ENCODE measurements at places on chromosomes 1 and 21. TPM values are rescaled to one million over a fixed set of nuclear protein-coding genes. Genes with fewer than 3 reads are reported as not detected.

DNA sequence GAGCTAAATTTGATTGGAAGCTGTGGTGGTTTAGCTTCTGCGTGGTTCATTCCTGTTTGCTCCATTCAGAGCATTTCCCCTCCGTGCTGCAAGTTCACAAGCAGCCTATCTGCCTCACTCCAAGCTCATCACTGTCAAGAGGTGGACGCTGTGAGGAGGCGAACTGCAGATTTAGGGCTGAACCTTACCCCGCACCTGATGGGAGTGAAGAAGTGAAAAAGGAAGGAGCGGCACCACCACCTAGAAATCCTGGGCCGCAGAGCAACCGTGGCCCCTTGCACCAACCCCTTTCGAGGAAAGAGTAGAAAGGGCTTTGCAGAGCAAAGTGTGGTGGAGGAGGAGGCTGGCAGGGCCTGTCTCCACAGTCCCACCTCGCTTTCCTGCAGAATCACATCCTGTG is 117.4 kb downstream of the IER5 start:
- no peak for DNase-seq

DNA sequence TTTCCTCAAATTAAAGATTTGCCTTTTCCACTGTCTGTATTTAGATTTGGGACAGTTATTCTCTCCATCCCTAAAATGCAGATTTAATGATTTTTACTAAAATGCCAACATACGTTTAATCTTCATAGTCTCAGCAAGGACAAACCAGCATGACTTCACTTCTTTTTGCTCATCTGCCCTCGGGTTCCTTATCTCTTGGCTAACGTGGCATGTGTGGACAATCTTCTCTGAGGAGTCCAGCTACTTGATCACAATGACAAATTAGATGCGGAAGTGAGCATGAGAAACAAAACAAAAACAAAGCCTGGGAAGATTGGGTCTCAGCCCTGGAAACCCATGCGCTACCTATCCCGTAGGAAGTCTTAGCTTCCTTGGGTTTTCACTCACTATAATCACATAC is 1.0 kb downstream of the MRAP start:
- no peak for DNase-seq

DNA sequence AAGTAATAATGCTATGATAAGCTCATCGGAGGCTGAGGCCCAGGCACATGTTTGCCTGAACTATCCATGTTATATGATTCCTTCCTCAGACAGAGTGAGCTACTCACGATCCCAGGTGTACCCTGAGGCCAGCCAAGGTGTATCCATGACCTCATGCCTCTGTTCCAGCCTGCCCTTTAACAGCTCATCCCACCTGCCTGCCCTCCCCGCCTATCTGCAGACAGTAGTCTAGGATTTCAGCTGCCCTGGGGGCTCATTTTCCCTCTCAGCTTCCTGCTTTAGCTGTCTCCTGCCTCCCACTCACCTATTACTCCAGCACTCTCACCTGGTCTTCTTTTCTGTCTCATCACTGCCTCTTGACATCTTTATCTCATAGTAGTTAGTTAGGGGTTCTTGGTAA is 1.9 kb upstream of the IL24 start:
- no peak for DNase-seq

KCNN3 gene
- total RNA-seq: 0.42 TPM

ZDHHC18 gene
- 64.4 TPM for total RNA-seq

TEKT2 gene
- total RNA-seq: 0.17 TPM

IVL gene
- total RNA-seq: not detected
